ENCODE measurements at places on chromosomes 1 and 21.
A peak's percentile ranks its signal among the peaks of the same experiment; 100 is the strongest.

DNA sequence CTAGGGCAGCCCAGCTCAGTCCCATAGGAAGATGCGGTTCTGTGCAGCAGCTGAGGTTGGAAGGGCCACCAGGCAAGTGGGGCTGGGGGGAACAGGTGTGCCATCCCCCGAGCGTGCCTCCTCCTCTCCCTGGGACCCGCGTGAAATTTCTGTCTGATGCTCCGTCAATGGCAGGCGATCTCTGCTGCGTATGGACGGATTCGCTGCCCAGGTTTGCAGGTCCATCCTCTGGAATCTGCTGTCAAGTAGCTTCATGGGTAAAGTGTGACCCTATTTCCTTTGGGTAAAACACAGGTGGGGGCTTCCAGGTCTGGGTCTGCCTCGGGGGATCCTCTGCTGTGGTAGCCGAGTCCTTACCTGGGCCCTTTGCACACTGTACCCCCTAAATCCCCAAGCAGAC, 114.6 kb upstream of the ARHGEF16 start:
- no peak for DNase-seq

DNA sequence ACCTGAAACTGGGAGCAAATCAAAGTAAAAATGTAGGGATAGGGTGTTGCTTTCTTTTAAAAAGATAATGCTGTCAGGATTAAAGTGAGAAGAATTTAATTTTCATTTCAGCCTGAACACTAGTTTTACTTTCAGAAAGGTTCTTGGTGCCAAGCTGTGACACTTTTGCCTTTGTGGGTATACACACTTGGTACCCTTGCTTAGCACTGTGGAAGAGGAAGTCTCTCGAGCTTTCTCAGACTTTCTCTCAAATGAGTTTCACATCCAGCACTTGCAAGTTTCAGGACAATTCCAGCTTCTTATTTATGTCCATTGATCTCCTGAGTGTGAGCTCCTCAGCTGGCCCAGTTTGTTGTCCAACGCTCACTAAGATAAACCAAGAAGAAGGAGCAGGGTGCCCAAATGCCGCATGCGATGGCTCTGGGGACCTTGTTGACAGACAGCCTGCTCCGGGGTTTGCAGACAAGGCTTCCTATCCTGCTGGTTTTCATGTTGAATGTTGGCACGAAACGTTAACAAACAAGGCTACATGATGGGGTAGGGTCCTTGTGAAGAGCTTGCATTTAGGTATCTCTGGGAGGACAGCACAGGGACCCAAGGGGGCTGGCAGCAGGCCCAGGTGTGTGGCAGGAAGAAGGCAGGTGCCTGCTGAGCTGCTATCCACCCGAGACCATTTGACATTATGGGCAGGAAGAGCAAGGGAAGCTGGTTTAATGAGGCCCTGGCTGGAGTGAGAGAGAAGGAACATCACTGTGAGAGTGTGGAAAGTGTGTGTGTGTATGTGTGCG, 79.7 kb downstream of the POFUT2 start:
- no peak for DNase-seq

GRCh38 chr1:47812904-47813514, 184.2 kb downstream of the TRABD2B start:
- peak; percentile 35 for DNase-seq

- peak; percentile 60 for DNase-seq
Observed at GRCh38 chr1:236716160-236716559, 29.9 kb downstream of the ACTN2 start.

DNA sequence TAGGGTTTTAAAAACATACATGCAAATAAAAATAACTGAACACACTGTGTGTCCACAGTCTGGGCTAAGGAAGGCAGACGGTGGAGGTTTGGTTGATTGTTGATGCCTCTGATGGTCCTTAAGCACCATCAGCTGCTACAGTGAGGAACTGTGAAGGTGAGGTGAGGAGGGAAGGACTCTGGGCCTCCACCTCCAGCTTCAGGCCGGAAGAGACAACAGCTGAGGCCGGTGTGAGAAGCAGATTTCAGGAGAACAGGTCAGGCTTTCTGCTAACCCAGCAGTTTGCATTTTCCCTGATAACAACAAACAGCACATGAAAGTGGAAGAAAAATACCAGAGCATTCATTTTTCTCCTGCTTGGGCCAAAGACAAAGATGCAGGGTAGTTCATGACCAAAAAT, 189.9 kb upstream of the AJAP1 start:
- DNase-seq = no peak

DNA sequence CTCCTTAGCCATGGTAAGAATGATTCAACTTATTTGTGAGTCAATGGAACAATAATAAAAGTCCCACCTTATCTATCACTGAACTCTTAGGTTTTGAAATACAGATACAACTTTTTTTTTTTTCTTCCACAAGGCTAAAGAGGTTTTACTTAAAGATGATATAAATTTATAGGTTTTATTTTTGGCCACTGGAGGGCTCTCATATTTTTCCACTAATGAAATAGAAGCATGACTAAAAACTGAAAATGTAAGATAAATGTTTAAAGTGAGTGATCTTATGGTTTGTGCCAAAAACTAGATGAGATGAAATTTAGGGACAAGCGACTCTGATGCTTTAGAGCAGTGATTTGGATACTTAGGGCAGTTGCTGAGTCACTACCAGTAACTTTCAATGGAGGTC, 499.0 kb downstream of the NUF2 start:
- no peak for DNase-seq

GRCh38 chr1:15452216-15452615, 4.3 kb upstream of the CELA2A start:
- DNase-seq = no peak

DNA sequence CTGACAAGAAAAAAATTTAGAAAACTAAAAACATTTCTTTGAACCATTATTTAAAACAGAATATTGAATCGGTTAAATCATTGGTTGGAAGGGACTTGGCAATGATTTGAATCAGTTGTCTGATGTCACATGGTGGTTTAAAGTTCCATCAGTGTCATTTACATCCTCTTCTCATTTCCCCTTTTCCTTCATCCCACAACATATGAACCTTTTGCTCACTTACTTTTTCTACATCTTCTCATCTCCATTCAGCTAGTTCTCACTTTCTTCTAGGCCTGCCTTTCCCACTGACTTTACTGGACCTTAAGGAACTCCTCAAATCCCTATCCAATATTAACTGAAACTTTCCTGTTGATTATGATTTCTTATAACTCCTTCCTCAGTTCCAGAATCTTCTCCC, 58.5 kb downstream of the PHACTR4 start:
- DNase-seq = no peak

- no peak for DNase-seq
Observed at GRCh38 chr1:31837451-31838158, 21.8 kb upstream of the SPOCD1 start.

- DNase-seq = no peak
Observed at GRCh38 chr1:220338759-220339158, 66.5 kb upstream of the RAB3GAP2 start.

DNA sequence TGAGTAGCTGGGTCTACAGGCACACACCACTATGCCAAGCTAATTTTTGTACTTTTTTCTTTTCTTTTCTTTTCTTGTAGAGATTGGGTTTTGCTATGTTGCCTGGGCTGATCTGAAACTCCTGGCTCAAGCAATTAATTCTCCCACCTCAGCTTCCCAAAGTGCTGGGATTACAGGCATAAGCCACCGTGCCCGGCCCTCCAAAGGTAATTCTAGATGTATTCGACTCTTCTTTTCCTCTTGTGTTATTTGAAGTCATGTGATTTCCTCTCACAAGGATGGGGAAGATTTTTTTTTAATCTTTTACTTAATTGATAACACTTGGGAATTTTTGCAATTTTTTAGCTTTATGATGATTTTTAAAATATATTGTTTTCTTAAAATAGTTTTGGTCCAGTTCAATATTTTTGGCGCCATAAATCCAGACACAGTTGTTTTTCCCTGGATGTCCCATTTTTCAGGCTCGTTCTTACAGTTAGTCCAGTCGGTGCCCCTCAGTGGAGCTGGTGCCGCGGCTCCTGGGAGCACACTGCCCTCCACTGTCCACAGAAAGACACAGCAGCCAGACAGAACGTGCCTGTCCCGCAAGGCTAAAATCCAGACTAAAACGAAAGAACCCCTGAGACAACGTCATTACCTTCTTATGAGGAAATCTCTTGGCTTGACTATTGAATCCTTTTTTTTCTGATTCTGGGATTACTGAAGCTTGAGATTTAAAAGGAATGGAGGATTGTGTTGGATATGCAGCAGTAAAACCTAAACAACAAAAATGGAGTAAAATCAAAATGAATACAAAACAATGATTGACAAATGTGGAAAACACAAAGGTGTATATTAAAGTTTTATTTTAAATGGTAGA, 22.4 kb downstream of the STPG1 start:
- DNase-seq = peak; percentile 83

DNA sequence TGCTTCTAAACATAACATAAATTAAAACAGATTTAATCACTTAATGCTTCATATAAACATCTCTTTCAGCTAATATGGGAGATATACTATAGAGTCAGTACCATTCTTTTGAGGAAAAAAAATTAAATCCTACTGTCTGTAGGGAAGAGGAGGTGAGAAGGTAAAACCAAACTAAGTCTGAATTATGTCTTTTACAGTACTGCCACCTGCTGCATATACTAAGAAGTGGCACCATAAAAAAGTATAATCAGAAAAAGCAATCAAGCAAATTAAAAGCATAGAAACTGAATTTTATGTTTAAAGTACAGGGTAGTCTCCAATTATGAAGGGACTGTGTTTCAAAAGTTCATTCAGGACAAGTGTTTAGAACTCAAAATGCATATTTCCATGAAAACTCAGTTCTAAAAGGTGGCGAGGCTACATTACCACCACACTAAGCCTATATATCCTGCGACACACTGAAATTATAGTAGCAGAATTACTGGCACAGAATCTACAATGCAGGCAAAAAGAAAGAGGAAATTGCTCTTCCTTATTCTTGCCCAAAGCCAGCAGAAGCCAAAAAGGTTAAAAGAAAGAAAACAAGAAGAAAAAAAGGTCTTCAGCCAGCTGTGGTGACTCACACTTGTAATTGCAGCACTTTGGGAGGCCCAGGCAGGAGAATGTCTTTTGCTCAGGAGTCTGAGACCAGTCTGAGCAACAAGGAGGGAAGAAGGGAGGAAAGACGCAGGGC, 9.0 kb downstream of the NSL1 start:
- no peak for DNase-seq

DNA sequence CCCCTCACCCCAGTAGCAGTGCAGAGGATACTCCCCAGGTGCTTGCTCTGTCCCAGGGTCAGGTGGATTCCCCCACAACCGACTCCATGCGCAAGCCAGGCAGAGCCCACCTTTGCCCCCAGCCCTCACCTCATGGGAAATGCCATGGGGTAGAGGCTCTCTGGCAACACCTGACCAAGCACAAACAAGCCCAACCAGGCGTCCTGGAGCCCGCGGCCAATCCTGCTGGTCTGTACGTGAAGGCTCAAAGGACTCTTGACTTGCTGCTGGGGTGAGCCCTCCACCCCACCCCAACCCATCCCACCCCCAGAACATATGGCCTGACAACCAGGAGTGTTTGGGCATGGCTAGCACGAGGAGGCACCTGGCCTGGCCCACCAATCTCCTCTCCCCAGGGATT, 1.8 kb downstream of the ADGRB2 start:
- DNase-seq = no peak

DNA sequence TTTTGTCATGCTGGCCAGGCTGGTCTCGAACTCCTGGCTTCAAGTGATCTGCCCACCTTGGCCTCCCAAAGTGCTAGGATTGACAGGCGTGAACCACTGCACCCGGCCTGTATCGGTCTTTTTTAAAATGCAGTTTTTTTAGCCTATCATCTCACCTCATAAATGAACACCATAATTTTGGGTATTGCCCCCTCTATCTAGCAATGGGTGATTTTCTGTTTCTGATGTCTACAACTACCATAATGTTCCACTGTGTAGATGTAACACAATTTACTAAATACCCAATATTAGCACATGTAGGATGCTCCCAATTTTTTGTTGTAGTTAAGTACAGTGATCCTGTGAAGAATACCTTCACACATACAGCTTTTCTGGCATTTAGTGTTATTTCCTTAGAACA, 2.0 kb upstream of the CAMTA1 start:
- no peak for DNase-seq

GRCh38 chr1:219209578-219209977, 35.9 kb downstream of the LYPLAL1 start:
- no peak for DNase-seq

DNA sequence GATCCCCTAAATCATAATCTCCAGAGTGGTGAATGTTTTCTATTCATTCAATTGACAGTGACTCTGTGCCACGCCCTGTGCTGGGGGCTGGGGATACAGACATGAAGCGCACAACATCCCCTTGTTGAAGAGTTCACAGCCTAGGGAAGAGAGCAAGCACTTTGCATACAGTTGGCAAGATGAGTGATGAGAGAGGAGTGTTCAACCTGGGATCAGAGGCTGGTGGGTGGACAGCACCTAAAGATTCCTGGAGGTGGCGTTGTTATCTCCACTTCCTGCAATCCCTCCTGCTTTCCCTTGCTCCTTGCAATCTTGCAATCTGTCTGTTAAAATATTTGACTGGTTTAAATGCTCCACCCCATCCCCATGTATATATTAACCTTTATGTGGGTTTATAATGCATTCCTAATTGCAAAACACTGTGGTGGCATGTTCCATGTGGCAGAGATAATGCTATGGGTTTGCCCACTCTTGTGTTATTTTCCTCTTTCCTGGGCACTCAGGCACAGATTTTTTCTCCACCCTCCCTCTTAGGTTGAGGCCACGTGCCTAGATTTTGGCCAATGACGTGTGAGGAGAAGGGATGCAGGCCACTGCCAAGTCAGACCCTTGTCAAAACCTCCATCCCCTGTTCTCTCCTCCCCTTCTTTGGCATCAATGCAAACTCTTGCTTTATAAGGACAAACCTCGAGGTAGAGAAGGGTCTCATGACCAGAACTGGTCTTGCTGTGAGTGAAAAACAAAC, 36.2 kb upstream of the GADD45A start:
- no peak for DNase-seq

- DNase-seq = no peak
Observed at GRCh38 chr1:238558156-238558555, 667.4 kb upstream of the ZP4 start.

- DNase-seq = no peak
Observed at GRCh38 chr21:16969636-16970035, 543.2 kb upstream of the CXADR start.

- DNase-seq = no peak
Observed at GRCh38 chr21:28126521-28127174, 866.0 kb downstream of the LTN1 start.

- DNase-seq = peak; percentile 55
Observed at GRCh38 chr1:39183503-39184353, 20.8 kb upstream of the MACF1 start.

DNA sequence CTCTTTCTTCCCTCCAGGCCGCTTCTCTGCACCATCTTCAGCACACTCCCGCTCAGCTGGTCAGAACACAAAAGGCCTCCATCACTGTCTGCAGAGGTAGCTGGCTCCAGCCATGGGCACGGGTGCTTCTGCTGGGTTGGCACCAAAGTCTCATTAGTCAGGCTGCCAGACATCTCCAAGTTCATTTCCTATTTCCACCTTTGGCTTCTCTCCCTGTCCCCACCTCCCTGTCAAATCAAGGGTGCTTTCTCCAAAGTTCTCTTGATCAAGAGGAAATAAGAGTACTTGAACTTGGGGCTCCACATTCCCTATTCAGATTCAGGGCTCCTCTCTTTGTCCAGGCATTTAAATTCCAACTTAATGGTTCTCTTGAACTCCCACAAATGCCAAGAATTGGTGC, 33.9 kb upstream of the GRIK3 start:
- no peak for DNase-seq
